Activated naive CD4-positive, alpha-beta T cell treated with anti-CD3 and anti-CD28 coated beads, Interleukin-2, amount 50 U/mL, for 72 hours (primary cell): ENCODE measurements at places on chromosomes 7 and 10. TPM values are rescaled to one million over a fixed set of nuclear protein-coding genes. Genes with fewer than 3 reads are reported as not detected.

DNA sequence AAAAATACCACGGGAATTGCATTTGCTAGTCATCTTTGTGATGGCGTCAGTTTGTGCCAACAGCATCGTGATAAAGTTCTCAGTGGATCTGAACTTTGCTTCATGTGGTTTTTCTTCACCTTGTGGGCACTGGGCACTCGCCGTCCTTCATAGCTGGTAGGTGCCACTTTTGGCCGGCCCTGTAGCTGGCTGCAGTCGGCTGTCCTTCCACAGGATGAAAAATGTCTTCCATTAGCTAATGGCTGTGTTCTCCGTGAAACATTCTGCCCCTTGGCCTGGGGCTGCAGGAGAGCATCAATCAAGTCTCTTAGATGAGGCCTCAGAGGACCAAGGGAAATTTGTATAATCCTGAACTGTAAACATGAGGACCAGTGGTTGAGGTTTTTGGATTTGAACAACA, 145.3 kb downstream of the DYNC1I1 start:
- no peak for DNase-seq

DNA sequence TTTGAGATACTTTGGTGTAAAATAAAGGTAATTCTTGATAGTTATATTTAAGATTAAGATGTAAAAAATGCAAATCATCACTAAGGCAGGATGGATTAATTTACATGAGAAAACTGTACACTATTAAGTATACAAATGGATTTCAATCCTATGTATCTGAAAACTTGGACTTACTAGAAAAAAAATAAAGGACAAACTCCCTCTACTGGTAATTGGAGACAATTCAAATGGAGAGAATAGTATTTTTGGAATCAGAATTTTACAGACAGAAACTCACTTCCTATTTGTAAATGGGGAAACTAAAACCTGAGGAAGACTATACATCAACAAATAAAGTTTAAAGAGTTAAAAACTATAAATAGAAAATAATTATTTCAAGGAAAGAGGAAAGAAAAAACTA, 62.6 kb downstream of the CUL2 start:
- no peak for DNase-seq

- DNase-seq: no peak
Observed at GRCh38 chr7:151017370-151017952, 6.8 kb downstream of the ATG9B start.

DNA sequence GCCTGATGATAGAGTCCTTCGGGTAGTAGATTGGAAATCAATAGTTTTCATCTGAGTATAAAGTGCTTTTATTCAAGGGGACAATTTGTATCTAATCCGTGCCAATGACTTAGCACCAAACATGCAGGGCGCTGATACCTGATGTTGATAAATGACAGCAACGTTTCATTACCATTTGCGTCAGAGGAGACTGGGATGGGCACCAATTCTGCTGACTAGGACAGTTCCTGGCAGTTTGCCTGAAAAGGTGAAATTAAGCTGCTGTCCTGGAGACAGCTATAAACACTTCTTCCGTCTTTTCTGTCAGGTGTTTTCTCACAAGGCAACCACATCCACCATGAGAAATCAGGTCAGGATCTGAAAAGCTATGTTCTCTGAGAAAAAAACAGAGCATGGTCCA, 1136.4 kb downstream of the TYW1 start:
- DNase-seq: no peak

- no peak for DNase-seq
Observed at GRCh38 chr7:39321909-39322498, 244.2 kb upstream of the YAE1 start.

GRCh38 chr10:90813594-90814365, 44.1 kb downstream of the HTR7 start:
- DNase-seq: no peak

DNA sequence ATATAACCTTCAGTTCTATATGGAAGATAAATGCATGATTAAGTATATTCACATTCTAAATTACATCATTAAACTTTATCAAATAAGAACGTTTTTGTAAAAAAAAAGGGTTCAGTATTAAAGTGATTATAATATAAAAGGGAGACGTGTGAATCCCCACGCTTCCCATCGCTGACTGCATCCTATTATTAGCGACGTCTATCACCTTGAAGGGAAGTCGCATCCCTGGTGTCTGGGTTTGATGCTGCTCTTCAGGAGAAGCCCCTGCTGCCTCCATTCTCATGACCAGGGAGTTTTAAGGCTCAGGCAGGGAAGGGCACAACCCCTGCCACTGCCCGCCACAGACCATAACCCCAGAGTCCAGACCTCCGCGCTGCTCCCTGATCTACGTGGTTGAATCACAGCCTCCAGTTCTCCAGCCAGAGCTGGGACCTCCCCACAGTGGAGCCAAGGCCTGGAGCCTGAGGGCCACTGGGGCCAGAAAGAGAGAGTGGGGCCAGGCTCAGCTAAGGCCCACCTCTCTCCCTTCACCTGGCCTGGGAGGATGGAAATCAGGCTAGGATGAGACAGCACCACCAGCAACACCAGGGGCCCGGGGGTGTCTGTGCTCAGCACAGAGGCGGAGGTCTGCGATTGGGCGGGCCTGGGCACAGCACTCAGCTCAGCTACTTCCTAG, 130.6 kb downstream of the TCERG1L start:
- DNase-seq: no peak

DNA sequence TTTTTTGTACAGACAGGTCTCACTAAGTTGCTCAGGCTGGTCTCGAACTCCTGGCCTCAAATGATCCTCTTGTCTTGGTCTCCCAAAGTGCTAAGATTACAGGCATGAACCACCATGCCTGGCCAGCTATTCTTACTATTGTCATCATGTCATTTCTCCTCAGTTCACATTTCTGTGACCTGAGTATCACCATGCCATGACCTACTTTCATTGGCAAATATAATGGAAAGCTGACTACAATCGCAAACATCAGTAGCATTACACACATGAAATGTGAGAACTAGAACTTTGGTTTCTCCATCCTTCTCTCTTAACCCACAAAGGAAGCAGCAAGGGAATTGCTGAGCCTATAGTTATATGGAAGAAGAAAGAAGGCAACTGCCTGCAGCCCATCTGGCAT, 26.0 kb upstream of the WIPF3 start:
- DNase-seq: no peak

Gene LIPN
- not detected for total RNA-seq
